ENCODE measurements at places on chromosomes 13 and 19.
A peak's percentile ranks its signal among the peaks of the same experiment; 100 is the strongest.

DNA sequence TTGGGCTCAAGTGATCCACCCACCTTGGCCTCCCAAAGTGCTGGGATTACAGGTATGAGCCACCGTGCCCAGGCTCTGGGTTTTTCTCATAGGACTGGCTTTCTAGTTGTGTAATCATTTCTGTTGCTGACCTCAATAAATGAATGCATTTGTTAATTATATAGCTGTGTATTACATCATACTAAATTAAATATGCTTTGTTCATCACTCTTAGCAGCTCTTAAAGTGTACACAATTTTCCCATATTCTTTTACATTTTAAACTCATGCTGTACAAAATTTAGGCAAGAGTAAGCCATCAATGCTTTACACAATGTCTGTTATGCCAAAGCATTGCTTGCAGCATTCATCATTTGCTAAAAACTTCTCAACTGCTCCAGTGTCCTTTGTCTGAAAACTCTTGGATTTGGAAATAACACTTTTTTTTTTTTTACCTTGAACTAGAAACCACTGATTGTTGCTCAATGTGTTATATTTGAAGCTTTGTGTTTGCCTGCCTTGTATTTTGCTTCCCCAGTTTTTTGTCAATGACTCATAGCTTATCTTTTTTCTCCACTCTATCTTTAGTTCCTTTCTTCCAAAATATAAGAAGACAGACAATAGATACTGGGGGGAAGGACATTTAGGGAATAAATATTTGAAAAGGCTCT is 31.4 kb downstream of the CCDC122 start:
- DNase-seq, result peak; percentile 85

DNA sequence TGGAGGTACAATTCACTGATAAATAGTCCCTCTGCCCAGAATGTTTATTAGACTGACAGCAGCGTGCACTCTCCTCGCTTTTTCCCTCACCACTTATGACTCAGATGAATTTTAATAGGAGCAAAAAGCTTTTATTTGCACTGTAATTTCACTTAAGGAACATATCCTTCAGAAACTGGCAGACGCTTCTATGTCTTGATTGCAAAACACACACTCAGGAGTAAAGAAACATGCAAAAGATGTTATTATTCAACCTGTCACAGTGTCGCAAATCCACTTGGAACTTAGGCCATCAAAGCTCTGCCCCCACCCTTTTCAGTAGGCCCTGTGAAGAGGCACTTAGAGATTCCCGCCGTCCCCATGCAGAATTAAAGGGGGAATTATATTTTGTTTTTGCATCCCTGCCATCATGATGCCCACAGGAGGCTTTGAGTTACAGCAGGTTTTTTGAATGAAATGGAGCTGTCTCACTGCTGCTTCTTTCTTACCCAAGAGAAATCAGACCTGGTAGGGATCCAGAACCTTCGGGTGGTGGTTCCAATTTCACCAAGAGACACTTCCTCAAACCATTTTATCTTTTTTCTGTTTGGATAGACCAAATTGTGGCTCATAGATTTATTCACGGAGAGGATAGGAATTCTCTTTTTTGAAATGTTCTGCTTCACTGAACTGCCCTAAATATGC is 74.5 kb downstream of the GGACT start:
- DNase-seq, result peak; percentile 48

- peak; percentile 86 for DNase-seq
Observed at GRCh38 chr13:23506807-23507291, 63.4 kb upstream of the TNFRSF19 start.

- DNase-seq, result peak; percentile 89
Observed at GRCh38 chr13:49454388-49455006, 10.4 kb downstream of the SETDB2 start.

DNA sequence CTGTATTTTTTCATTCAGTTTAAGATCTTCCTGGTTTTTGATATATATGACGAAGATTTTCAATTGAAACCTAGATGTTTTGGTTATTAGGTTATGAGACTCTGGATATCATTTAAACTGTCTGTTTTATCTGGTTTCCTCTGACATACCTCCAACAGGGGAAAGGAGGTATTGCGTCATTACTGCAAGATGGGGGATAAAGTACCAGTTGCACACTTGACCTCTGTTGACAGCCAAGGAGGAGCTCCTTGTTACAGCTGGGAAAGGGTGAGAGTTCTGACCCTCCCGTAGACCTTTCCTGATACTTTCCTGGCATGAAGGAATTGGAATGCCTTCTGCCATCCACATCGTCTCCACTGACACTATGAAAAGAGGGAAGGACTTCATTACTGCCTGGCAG is 82.0 kb upstream of the SHISA2 start:
- peak; percentile 3 for DNase-seq

Measured in iris pigment epithelial cell (primary cell).